Transverse colon (tissue), 4 donors: ENCODE measurements at places on chromosomes 1 and 21. TPM values are rescaled to one million over a fixed set of nuclear protein-coding genes. Genes with fewer than 3 reads are reported as not detected.

DNA sequence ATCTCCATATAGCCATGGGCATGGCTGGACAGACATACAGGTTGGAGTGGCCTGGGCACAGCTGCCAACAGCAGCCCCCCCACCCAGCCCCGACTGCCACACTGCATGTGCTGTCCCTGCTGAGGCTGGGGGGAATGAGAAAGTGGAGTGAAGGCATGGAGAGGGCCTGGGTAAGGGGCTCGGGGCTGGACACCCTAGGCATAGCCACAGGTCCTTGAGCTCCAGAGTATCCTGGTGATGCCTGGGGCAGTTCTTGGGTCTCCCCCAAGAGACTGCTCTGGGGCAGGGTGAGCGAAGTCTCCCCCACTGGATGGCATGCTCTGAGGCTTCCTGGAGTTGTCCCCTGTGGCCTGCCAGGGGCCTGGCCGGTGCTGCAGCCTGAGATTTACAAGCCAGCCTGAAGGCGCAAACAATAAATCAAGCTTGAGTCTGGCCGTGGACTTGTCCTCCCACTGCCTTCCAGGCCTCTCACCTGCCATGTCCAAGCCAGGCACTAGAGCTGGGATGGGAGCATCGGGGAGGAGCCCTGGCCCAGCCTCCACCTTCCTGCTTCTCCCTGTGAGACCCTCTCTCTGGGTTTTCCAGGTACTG, 53.6 kb downstream of the FOXO6 start:
- DNase-seq: no peak

DNA sequence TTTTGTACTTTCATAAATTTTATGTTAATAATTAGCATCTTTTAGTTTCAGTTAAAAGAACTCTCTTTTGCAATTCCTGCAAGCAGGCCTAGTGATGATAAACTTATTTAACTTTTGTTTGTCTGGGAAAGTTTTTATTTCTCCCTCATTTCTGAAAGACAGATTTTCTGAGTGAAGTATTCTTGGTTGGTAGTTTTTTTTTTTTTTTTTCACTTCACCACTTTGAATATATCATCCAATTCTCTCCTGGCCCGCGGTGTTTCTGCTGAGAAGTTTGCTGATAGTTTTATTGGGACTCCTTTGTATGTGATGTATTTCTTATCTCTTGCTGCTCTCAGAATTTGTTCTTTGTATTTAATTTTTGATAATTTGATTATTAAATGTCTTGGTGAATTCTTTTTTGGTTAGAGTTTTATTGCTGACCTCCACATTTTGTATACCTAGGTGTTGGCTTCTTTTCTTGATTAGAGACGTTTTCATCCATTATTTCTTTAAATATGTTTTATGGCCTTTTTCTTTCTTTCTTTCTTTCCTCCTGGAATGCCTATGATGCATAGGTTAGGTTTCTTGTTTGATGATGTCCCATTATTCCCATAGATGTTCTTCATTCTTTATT, 45.9 kb downstream of the BRINP2 start:
- DNase-seq: no peak

The TSPAN1 gene
- total RNA-seq: 1,263 TPM

- no peak for DNase-seq
Measured at GRCh38 chr1:3221112-3222041, 152.4 kb downstream of the PRDM16 start.

The PGBD5 gene
- total RNA-seq: 0.80 TPM

GRCh38 chr1:180614730-180615129, 17.1 kb upstream of the XPR1 start:
- no peak for DNase-seq
